ENCODE measurements at places on chromosomes 6 and 20.

DNA sequence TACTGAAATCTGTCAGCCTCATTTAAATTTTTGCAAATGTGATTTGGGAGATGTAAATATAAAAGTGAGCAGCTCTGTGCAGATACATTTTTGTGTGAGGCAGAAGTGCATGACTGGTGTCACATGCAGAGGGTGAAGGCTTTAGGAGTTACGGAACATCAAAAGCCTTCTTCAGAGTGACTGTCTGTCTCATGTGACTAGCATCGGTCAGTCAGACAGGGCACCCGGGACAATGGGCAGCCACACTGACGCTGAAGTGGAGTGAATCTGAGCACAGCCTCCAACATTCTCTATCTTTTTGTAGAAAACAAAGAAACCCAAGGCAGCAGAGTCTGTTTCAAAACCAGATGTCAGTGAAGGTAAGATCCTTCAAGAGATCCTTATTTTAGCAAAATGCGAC is 7.9 kb upstream of the FAM209A start:
- DNase-seq, result no peak

GRCh38 chr6:108068618-108069017 is 5.9 kb downstream of the OSTM1 start:
- DNase-seq, result no peak

GRCh38 chr20:48189181-48189580 is 403.9 kb upstream of the SULF2 start:
- DNase-seq, result no peak

DNA sequence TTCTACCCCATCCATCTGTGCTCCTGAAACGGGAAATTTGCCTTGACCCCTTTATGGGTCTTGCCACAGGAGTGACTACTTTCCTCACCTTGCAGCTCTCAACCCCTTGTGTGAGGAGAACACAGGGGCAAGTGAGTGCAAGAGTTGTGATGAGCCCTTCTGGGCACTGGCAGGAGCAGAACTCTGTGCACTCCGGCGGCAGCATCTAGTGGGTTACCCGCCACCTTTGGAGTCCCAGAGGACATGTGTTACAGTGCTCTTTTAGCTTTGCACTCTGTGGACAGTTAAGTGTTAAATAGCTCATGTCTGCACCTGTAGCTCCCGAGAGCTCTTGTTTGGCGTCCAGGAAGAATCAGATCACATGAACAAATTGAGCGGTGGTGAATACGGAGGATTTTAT is 940.2 kb downstream of the GRIK2 start:
- DNase-seq, result no peak

DNA sequence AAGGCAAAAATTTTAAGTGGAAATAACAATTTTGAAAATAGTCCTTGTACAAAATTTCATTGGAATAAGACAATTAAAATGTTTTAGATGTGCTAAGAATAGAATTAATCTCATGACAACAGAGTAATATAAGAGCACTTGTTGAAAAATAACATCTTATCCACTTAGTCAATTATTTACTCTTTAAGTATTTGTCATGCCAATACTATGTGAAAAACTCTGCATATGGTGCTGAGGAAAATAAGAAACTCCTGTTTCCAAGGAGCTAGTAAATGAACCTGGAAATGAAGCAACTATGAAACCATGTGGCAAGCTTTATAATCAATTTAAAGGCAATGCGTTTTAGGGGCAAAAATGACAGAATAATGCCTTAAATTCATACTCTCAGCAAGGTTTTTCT is 42.7 kb upstream of the HCRTR2 start:
- DNase-seq, result no peak

GRCh38 chr6:4521070-4521469 is 255.1 kb upstream of the CDYL start:
- no peak for DNase-seq

DNA sequence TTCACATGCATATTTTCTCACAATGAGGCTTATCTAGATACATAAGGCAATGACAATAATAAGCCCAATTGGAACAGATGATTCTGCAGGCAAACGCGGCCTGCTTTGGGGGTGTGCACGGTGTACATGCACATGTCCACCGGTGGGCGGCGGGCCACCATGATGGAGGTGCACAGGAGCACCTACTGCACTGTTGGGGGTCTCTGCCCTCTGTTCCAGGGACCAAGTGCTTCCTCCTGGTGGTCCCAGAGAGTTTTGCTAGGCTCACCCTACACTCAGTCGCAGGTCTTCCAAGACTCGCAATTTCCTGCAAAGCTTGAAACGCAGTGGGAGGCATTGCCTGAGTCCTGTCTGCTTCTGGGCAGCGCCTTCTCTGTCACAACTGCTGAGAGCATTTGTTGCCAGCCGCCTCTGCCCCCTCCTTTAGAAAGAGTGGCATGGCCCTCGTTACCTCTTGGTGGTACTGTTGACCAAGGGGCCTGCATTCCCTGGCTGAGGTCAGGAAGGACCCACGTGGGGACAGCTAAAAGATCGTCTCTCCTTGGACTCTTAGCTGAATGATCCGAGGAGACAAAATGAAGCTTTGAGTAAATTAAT is 135.3 kb downstream of the ERMARD start:
- peak; percentile 26 for DNase-seq

DNA sequence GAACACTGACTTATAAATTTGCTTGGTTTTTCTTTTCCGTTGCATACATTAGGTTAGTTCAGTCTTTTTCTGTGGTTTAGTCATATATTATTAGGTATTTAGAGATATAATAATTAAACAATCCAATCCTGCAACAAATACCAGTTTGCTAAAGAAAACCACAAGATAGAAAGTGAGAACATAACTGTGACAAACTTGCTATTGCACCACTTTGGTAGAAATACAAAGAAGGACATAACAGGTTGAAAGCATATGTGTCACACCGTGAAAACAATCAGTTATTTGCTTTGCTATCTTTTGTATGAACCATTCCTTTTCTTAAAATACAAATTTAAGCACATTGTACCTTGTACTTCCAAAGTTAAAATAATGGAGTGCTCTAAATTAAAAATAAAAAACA is 42.0 kb upstream of the KCNQ5 start:
- no peak for DNase-seq

- peak; percentile 56 for DNase-seq
Measured at GRCh38 chr20:1335961-1336698, 7.2 kb upstream of the SDCBP2 start.

- no peak for DNase-seq
Measured at GRCh38 chr6:148027201-148027600, 315.4 kb upstream of the SASH1 start.

- no peak for DNase-seq
Measured at GRCh38 chr6:162863821-162864220, 136.0 kb downstream of the PACRG start.

DNA sequence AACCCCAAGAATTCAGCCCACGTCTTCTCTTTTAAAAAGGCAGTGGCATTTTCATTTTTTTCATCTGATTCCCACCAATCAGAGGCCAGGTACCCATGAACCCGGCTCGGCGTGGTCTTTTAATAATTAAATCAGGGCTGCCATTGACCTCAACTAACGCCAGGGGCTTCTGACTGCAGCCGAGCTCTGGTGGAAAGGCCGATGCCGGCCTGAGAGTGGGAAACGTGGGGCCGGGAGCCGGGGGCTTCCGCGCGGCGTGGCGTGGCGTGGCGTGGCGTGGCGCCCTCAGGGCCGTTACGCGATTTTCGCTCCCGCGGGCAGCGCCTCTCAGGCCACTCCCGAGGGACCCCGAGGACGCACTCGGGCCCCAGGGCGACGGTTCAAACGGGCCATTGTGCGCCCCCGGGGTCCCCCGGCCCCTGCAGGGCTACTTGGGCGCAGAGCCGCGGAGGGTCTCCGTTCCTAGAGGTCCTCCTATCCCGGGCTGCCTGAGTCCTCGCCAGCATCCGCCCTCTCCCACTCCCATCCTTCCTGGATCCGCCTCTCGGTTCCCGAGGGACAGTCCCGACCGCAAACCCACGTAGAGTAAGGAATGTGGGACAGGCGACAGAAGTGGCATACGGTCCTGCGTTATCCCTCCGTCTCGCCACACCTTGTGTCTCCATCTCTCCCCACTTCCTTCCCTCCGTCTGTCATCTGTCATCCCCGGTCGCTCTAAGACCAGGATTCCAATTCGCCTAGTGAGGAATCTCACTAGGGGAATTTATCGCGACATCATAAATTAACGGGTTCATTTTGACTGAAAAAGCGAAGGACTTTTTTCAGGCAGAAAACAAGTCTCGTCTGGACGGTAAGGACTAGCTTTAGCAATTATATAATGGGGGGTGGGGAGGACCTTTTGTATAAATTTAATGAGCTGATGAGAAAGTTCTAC is 876 bp upstream of the TBPL1 start:
- DNase-seq, result peak; percentile 82

GRCh38 chr6:21078497-21078896 is 515.1 kb upstream of the SOX4 start:
- no peak for DNase-seq

DNA sequence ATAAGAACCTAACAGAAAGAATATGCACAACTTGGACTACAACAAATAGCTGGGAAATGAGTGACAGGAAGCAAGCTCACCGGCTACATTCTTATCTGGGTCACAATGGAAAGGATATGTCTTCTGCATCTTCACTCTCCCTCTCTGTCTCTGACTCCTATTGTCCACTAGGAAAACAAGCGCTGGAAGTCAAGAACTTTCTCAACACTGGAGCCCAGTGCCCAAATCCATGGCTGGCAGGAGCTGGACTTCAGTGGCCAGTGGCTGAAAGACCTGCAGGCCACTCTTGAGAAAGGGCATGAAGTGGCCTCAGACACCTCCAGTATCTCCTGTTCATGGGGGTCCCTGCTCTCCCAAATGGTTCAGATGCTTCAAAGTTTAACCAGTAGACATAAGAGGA is 62.0 kb downstream of the FAM50B start:
- DNase-seq, result no peak

- no peak for DNase-seq
Measured at GRCh38 chr20:52924411-52925271, 47.5 kb upstream of the TSHZ2 start.

DNA sequence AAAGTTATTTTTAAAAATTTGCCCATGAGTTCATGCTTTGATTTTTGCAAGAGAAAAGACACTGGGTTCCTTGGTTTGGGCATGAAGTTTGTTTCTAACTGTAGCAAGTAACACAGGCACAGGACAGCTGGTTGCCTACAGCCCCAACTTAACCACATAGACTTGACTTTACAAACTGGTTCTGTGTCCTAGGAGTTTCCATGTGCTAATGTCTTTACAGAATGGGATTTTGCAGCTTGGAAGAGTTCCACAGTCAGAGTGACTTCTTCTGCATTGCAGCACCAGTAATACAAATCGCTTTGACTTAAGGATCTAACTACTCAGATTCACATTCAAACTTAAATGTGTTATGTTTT is 44.3 kb downstream of the OR2B2 start:
- no peak for DNase-seq

DNA sequence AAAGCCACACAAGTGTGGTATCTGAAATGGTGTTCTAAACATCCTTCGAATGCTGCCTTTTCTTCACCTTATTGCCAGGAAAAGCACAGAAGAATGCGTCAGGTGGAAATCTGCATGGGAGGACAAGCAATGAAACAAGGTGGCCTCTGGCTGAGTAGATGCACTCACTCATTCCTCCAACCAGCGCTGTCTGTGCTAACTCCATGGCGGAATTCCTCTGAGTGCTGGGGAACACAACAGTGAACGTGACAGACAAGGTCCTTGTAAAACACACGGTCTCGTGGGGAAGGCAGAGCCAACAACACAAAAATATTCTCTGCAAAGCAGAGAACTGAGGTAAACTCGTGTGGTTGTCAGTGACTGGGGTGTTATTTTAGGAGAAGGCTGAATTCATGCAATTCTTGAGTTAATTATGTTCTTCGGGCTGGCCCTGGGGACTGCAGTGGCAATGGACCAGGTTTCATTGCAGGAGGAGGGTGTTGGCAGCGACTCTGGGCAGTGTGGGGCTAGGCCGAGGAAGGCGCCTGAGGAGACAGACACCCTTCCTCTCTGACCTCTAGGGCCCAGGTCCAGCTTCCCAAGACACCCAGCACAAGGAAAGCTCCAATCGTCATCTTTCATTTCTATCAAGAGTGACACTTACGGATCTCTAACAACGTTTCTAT is 339.7 kb downstream of the PRKN start:
- DNase-seq, result no peak

- DNase-seq, result no peak
Measured at GRCh38 chr6:152300517-152300916, 336.6 kb downstream of the SYNE1 start.

- no peak for DNase-seq
Measured at GRCh38 chr20:57558614-57559288, 2.2 kb upstream of the PCK1 start.

- DNase-seq, result no peak
Measured at GRCh38 chr20:36017048-36017951, 48.9 kb downstream of the CNBD2 start.

- no peak for DNase-seq
Measured at GRCh38 chr20:59435518-59435917, 135.1 kb downstream of the EDN3 start.

- DNase-seq, result no peak
Measured at GRCh38 chr6:9332241-9332780, 897.0 kb upstream of the SLC35B3 start.

GRCh38 chr6:131001945-131002660 is 60.9 kb downstream of the EPB41L2 start:
- DNase-seq, result no peak

DNA sequence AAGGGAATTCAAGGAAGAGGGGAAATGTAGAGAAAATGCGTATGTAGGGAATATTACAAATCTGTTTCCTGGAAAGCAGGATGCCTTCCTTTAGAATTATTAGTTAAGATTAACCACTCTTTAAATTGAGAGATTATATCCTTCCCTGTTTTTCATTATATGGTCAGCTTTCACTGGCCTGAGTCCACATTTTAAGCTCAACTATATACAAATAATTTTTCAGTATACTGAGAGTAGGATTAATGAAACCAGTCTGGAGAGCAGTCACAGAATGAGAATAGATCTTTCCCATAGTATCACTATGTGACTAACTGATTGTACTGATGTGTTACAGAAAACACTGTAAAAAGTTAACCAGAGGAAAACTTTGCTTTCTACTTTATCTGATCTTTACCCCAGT is 306.3 kb downstream of the LAMA2 start:
- no peak for DNase-seq

DNA sequence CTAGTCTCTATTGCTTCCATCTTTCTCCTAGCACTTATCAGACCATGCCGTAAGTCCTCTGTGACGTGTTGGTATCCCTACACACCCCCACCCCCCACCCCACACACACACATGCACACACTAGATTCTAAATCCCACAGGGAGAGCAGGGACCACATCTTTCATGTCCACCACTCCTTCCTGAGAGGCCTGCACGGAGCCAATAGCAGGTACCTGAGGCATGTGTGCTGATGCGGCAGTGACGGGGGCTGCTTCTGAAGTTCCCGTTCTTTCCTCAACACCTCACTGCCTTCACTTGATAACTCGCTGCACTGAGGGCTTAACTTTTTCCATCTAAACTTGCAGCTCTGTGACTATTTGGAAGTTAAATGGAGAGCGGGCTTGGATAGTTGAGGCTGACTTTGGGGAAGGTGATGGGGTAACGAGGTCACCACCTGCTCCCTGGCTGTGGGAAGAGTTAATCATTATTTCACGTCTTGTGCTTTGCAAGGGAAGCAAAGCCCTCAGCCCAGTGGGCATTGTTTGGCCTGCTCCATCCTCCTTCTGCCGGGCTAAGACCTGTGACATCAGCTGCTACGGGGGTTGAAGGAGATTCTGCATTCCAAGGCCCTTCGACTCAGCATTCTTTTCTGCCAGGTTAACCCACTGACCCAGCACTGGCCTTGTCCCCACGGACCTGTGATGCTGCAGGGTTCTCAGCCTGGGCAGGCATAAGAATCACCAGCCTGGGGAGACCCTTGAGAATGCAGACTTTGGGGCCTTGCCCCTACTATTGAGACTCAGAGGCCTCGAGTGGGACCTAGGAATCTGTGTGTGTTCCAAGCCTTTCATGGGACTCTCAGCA is 187.8 kb downstream of the ANKRD60 start:
- DNase-seq, result no peak

Measured in activated CD8-positive, alpha-beta memory T cell treated with anti-CD3 and anti-CD28 coated beads for 24 hours (primary cell).